T1000 (cell line): ENCODE measurements at places on chromosomes 5 and 9.

DNA sequence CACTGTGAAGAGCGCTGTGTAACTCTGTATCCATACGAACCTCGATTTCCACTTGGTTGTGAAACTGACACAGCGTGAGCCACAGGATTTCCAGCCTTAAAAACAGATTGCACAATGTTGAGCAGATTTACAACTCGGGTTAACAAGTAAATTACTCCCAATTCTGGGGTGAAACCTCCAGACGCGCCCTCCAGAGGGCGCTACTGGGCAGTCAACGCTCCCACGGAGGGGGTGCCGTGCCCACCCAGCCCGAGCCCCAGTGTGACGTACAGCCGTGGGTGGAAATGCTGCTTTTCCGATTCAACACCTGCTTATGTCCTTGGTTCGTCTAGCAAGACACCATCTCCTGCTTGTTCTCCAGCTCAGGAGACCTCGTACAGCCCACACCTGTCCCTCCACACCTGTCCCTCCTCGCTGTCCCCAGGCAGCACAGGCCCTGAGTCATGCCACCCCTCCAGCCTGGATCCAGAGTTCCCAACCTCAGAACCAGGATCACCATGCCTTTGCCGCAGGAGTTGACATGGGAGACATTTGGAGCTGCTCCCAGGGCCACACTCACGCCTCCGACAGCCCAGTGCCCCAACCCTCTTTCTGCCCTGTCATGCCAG is 34.4 kb upstream of the SLC6A3 start:
- no peak for DNase-seq

GRCh38 chr5:158619083-158619788 is 480.5 kb downstream of the EBF1 start:
- no peak for DNase-seq

GRCh38 chr9:136002881-136003280 is 41.7 kb upstream of the UBAC1 start:
- no peak for DNase-seq

DNA sequence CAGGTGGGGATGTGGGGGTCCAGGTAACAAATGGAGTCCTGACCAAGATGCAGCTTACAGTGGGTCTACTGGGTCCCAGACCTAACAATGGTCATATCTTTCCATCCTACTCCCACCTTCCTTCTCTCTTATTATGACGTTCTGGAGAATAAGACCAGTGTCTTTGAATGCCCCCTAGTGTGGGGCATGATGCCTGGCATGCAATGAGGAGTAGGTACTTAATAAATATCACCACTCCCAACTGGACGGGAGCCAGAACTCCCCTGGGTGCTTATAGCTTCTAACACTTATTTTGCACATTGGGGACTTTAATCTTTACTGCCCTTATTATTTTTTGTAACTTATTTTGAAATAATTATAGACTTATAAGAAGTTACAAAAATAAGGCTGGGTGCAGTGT is 98.2 kb downstream of the NDFIP1 start:
- DNase-seq: no peak

- DNase-seq: no peak
Measured at GRCh38 chr9:92188969-92189781, 74.0 kb upstream of the SPTLC1 start.

GRCh38 chr5:68426586-68426985 is 211.0 kb downstream of the PIK3R1 start:
- no peak for DNase-seq

DNA sequence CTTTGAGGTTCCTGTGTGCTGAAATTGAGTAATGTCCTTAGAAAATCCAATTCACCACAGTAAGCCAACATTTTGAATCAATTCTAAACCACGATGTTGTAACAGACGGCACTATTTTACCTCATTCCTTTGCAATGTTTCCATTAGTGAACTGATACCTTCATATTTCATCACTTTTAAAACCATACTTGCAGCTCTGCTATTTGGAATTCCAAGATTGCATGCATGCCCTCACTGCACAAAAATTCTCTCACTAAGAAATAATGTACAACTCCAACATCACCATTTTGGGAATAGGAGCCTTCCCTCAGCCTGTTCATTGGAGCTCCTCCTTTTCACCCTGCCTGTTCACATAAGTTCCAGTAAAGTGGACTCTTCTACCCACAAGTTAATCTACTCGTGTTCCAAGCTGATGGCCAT is 74.8 kb upstream of the TGFBR1 start:
- DNase-seq: no peak

GRCh38 chr5:168159425-168159824 is 132.0 kb upstream of the WWC1 start:
- DNase-seq: no peak

- no peak for DNase-seq
Measured at GRCh38 chr9:120435091-120435490, 144.9 kb downstream of the CDK5RAP2 start.

- peak; percentile 42 for DNase-seq
Measured at GRCh38 chr5:58259685-58260152, 200.2 kb downstream of the PLK2 start.
